ENCODE measurements at places on chromosomes 2 and 18.

GRCh38 chr2:128357506-128358370 is 39.1 kb upstream of the HS6ST1 start:
- DNase-seq: no peak

DNA sequence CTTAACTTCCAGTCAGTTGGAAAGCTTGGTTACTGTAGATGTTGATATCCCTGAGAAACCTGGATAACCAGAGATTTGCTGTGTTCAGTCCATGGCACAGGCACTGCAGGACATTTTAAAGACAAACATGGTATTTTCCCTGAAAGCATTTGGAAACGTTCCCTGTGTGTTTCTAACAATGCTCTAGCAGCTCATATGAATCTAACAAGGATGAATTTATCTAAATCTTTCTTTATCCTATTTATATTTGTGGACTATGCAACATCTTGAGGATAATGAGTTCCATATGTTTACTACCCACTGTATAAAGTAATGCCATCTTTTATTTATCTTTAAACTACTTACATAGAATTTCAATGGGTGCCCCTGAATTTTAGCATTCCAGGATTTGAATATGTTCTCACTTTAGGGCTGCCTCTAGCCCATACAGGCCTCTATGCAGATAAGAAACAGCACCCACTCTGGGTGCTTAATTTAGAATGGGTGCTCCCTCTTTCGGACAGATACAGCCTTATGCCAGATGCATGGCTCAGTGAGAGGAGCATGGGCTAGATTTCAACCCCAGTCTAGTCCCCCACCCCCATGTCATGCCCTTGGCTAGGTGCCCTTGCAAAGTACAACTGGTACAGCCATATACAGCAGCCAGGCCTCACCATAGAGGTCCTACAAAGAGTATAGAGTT is 50.6 kb upstream of the NEMP2 start:
- DNase-seq: no peak

DNA sequence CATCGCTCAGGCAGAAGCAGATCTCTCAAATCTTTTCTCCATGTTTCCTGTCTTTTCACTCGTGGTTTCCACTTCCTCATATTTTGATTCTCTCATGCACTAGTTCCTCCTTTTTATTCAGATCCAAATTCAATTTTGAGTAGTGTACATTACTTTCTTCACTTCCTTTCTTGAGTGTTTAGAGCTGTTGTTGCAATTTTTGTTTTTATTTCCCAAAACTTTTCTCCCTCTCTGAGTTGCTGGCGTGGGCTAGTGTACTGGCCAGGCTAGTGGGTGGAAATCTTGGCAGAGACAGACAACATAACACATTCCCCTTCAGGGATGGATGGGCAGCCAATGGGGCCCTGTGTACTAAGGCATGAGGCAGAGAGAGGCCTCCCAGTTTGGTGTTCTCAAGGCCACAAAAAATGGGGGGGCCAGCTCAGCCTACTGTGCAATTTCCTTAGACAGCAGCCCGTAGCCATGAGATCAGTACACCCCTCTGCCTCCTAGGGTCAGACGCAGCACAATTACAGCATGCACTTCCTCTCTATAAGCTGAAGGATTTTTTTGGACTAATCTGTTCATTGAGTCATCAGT is 145.1 kb upstream of the PID1 start:
- no peak for DNase-seq

- no peak for DNase-seq
Observed at GRCh38 chr2:64858541-64859311, 130.5 kb upstream of the SLC1A4 start.

DNA sequence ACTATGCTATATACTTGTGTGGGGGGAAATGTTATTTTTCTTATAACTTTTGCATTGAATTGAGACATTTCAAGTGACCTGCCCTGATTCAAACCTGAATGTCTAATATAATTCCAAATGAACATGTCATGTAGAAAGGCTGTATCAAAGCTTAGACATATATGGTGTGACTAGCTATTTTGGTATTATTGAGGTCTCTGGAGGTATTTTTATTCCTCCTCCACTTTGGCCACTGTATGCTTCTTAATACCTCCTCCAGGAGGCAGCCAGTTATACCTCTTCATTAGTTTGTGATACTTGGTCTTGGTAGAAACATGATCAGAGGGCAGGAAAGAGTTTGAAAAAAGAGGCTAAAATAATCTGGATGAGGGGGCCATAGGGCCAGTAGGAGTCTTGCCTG is 217.1 kb downstream of the TCF4 start:
- no peak for DNase-seq

DNA sequence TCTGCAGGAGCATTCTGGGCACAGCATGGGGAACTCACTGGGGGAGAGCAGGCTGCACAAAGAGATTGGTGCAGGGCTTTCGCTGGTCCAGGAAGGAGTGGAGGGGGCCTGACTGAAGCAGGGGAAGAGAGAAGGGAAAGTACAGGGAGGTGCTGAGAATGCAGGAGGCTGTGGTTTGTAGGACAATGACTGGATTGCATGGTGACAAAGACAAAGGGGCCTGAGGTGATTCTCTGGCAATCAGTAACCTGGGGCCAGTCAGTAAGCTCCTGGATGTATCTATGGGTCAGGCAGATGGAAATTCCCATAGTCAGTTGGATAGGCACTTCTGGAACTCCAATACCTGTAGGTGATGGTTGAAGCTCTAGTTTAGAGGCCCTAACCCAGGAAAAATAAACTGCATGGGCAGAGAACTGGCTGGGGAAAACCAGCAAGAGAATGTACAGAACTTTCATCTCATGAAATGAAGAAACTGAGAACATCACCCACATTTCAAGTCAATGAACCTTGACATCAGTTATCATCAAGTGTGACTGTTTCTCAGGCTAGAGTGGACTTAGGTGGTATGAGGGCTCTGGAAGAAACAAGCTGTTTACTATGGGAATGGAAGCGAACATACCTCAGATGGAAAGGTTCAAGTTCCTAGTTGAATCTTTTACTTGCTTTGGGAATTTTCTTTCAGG is 193.2 kb downstream of the TPGS2 start:
- DNase-seq: no peak

DNA sequence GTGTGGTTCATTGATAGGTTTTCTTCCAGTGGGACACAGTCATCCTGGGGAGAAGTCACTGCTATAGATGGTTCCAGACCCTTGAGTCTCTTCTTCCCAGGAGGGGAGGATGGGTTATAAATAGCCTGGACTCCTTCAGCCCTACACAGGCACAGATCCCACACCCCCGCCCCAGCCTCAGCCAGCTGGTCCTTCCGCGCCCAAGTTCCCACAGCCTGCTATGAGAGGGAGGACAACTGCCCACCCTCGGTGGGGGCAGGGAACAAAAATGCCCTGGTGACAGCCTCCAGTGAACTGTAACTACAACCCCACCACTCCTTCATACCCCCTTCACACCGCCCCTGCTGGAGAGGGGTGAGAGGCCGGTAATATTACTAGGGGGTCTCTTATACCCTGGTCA is 3.2 kb downstream of the ZBTB7C start:
- no peak for DNase-seq

DNA sequence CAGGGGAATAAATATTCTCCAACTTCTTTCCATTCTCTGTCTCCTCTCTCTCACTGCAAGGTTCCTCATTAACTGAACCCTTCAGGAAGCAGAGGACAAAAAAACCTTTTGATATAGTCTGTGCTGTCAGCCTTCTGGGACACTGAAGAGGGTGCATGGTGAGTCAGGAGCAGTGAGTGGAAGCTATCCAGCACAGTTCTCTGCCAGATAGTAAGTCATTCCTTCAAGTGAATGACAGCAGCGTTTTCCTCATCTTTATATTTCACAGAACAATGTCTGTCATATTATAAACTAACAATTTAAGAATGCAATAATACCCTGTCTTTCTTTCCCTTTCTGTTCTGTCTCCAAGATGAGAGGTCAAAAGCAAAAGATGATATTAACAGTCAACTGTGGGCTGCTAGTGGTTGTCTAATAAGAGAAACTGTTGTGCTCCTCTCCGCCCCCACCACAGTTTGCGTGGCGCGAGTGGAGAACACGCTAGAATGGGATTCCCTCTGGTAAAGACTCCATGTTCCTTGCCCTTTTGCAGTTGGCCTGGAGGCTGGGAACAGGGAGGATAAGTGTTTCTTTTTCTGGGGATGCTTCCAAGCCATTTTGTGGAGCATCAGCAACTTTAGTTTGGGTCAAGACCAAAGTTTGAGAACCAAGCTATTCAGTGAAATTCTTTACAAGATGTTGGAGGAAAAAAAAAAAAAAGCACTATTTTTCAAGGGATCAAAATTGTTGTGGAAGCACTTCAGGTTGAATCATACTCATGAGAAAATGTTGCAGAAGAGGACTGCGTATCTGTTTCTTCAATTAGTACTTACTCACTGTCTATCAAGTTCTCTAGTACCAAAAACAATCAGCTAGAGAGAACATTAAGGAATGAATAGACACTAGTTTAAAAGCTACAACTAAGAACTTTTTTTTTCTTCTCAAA is 430.2 kb downstream of the SETBP1 start:
- DNase-seq: no peak

DNA sequence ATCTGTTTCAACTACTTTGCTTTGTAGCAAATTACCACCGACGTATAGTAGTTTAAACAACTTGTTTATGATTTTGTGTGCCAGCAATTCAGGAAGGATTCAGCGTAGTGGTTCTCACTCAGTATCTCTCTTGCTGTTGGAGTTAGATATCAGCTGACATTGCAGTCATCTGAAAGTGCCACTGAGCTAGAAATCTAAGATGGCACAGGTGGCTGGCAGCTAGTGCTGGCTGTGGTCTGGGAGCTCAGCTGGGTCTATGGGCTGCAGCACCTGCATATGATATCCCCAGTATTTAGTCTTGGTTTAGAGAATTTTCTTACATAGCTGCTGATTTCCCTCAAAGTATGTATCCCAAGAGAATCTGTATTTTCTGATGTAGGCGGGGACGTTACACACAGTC is 235.6 kb downstream of the SCG2 start:
- no peak for DNase-seq

DNA sequence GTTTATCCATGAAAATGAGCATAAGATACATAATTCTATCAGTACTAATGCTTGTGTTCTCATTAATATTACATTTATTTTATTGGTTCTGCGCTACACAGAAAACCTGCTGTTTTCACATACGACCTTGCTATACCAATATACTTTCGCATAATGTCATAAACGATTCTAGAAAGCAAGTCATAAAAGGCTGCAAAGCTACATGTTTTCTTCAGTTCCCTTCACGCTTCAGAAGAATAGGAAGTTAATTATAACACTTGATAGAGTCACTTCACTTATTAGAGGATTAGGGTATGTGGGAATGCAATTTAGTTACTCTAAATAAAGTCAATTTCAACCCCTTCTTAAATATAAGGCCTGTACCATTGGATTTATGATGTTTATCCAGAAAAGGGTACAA is 29.0 kb downstream of the PSME4 start:
- no peak for DNase-seq

- no peak for DNase-seq
Observed at GRCh38 chr2:238868067-238868524, 20.2 kb downstream of the TWIST2 start.

- no peak for DNase-seq
Observed at GRCh38 chr2:152492131-152492530, 157.2 kb downstream of the FMNL2 start.

Data from stimulated activated naive CD4-positive, alpha-beta T cell (primary cell).